Thoracic aorta (tissue), 2 donors: ENCODE measurements at places on chromosomes 12 and 14. TPM values are rescaled to one million over a fixed set of nuclear protein-coding genes. Genes with fewer than 3 reads are reported as not detected.

DNA sequence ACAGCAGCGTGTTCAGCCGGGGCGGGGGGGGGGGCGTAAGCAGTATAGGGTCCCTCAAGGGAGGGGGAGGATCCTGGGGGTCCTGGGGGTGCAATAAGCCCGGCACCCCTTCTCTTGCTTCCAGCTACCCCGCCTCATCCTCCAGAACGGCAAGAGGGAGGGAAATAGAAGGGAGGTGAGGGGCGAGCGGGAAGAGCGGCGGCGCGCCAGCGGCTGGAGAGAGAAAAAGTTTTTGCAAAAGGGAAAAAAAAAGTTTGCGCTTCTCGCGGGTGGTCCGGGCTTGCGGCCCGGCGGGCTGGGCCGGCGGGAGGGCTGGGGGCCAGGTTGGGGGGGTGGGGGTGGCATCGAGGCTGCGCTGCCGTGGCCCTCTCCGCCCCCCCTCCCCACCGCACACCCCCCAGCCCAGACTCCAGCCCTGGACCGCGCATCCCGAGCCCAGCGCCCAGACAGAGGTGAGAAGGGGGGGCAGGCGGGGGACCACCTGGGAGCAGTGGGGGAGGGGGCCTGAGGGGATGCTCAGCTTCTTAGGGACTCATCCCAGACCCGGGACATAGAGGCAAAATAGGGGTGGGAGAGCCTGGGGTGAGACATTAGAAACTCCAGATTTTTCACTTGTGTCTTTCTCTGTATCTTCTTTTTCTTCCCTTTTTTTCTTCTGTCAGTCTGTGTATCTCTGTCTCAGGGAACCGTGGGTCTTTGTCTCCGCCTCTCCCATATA, at the start of gene GLI1:
Gene GLI1, plus strand, starts transcription at position 36 of the 718 bp plus-strand sequence. CDS start 3,907 bp downstream, outside the sequence.
- no peak for DNase-seq

DNA sequence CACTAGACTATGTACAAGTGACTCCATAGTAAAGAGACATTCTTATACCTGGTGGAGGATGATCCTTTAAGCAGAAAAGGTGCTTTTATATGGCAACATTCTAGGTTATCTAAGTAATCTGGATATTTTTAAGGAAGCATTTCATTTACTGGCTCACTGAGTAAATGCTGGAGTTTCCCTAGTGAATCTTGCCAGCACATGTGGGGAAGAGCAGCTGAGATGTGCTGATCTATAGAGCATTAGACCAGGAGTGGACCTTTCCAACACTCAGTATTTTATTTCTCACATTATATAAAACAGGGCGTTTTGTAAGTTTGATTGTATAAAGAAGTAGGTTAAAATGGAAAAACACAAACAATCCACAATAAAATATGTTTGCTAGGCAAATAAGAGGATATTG, 478.5 kb downstream of the ATP23 start:
- DNase-seq: no peak

DNA sequence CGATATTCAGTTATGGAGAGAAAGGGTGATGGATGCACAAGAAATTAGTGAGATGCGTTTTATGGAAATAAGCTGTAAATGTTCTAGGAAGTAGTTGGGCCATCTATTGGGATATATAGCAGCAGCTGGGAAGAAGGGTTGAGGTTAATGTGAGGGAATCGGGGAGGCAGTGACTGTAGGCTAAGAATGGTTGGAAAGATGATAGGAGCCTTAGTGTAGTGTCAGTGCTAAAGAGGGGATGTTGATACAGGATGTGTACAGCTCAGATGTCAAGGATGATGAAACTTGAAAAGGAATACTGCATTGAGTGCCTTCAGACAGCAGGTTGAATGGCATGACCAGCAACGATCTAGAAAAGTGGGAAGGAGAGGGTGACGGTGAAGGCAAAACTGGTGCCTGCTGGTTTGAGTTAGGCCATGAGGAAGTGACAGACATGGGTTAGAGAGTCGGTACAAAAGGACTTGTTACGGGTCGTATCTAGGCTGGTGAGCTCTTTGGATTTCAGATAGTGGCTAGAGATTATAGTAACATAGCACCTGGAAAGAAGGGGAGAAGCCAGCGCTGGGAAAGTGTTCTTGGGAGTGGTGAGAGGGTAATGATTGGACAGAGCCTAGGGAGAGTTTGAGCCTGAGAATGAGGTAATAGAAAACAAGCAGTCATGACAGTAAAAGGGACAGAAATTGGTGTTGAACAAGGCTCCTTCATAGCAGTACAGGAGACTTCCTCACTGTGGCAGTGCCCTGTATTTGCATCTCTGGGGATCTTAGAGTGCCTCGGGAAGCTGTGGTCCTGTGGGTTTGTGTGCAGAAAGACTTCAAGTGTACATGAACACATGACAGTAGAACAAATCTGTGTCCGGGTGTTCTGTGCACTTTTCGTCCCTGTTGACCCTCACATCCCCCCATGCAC, 9.6 kb downstream of the MARS1 start:
- no peak for DNase-seq

GRCh38 chr12:57618966-57619433, 7.8 kb downstream of the ARHGEF25 start:
- DNase-seq: no peak

- no peak for DNase-seq
Measured at GRCh38 chr12:106974511-106974910, 12.4 kb downstream of the MTERF2 start.

DNA sequence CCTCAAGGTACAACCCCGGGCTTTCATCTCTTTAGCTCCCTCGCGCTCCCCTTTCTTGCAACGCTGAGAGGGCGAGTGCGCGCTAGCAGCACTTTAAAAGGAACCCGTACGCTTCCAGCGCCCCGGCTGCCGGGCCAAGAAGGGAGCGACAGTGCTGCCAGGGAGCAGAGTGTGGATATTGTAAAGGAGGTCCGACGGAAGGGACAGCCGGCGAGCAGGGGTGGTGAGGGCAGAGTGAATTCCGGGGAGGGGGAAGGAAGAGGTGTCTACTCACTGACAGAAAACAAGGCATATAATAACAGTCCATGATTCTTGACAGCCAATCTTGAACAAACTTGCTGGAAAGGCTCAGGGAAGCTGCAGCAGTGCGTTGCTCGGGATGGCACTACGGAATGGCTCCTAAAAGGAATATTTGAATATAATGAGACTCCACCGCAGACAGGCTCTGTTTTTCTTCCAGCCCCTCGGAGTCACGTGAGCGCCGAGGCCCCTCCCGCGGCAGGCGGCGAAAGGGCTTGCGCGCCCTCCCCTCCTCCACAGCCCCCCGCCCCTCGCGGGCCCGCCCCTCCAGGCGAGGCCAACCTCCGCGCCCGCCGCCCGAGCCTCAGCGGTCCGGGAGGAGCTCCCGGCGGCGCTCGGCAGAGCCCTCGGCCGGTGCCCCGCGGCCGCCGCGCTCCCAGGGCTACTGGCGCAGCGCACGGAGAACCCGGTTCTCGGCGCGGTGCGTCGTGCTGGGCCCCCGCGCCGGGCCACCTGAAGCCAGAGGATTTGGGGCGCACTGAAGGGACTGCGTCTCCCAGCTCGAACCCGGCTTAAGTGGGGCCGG, 3.4 kb downstream of the BMP4 start:
- DNase-seq: no peak

DNA sequence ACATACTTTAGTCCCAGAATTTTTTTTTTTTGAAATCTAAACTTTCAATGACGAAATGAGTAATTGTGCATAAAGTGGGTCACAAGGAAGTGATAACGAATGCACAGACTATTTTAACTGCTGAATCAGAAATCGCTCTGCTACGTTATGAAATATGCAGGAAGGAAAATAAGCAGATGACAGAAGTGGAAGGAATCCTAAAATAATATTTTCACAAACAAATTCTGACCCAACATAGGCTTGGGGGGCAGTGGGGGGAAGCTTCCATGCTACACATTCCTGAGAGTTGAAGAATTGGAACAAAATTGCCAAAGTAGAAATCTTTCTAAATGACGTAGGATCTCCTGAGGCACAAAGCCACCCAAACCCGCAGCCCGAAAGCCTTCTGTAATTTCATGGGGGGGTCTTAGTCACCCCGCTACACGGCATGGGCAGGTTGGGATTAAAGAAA, 89.6 kb downstream of the ARF6 start:
- no peak for DNase-seq

- no peak for DNase-seq
Measured at GRCh38 chr14:79293482-79294177, 917.7 kb downstream of the DIO2 start.

- DNase-seq: no peak
Measured at GRCh38 chr14:104678901-104679705, 10.3 kb upstream of the INF2 start.

DNA sequence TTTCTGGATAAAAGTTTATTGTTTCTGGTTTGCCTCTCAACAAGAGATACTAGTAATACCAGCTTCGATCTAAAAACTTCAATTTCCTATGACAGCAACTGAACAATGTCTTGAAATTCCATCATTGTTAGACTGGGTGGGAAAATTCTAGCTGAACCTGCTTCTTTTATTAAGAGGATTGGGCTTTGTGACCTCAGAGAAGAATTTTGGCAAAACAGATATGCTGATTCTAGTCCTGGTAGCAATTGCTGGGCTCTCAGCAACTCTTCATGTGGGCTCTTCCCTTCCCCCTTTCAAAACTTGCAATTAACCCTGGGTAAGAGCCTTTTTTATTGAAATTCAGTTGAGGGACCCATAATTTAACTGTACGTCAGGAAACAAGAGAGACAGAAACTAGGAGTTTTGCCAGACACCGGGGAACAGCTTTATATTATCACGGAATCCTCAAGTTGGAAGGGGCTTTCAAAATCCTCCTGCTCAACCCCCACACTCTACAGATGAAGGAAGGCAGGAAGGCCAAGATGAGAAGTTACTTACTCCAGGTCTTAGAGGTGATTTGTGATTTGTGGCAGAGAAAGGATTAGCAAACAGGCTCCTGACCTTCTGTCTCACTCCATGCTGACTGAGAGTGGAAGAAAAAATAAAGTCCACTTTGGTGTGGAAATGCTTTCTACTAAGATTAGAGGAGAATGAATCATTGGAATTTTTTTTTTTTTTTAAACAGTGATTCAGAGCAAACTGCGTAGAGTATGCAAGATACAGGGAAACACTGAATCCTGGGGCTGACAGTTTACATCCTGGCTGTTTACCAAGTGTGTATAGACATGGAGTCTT, 239.0 kb upstream of the ATP2B1 start:
- no peak for DNase-seq

DNA sequence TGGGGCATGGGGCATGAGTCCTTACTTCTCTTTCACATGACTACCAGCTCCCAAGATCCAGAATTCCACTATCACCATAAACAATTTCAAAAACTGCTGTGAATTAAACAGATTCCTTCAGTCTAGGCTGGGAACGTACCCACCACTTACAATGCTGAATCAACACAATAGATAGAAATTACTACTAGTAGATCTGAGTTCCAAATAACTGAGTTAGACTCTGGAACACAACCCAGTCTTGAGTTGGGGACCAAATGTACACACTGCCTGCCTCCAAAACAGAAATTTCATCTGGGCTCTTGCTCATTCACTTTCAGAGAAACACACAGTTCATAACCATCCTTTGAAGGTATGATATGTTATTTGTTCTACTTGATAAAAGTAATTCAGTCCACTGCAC, 8.9 kb downstream of the CORO1C start:
- DNase-seq: no peak

- DNase-seq: no peak
Measured at GRCh38 chr12:19435831-19436497, 3.3 kb upstream of the AEBP2 start.

- no peak for DNase-seq
Measured at GRCh38 chr14:23582906-23583760, 4.5 kb upstream of the JPH4 start.

GRCh38 chr12:92389466-92389865, 243.8 kb upstream of the BTG1 start:
- no peak for DNase-seq

DNA sequence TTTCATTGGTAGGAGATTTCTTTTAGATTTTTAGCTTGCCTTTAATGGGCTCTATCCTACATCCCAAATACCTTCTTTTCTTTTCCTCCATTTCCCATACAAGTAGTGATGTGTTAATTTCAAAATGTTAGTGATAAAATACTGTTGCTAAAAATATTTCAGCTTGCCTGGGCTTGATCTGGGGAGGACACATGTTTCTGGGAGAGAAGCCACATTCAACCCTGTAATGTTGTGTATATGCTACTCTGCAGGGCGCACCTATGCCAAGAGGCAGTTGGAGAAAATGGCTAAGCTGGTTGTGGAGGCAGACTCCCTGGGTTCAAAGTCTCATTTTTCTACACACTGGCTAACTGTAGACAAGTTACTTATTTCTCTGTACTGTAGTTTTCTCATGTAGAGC, 26.3 kb downstream of the FLRT2 start:
- no peak for DNase-seq

- DNase-seq: no peak
Measured at GRCh38 chr12:2739832-2740641, 54.7 kb upstream of the FKBP4 start.

GRCh38 chr14:91223028-91223783, 21.3 kb downstream of the GPR68 start:
- DNase-seq: no peak

GRCh38 chr12:66190519-66191370, 1.7 kb downstream of the IRAK3 start:
- no peak for DNase-seq

GRCh38 chr12:4251216-4251891, 22.2 kb upstream of the CCND2 start:
- DNase-seq: no peak

GRCh38 chr14:72513965-72514659, 379.8 kb downstream of the DPF3 start:
- DNase-seq: no peak

The ASCL1 gene
- not detected for total RNA-seq

The SPATA7 gene
- 20.2 TPM for total RNA-seq

The SIX4 gene
- 14.0 TPM for total RNA-seq

The APAF1 gene
- 16.0 TPM for total RNA-seq

The ALDH2 gene
- 99.0 TPM for total RNA-seq

The DUSP16 gene
- 12.9 TPM for total RNA-seq
